ENCODE measurements at places on chromosomes 3 and 15.
A peak's percentile ranks its signal among the peaks of the same experiment; 100 is the strongest.

GRCh38 chr3:72329354-72329753 is 518.9 kb downstream of the SHQ1 start:
- no peak overlapping the region for H3K27ac ChIP-seq
- H3K4me1 ChIP-seq, result peaks cover 5% of the 10 kb centered on the region
- H3K4me3 ChIP-seq, result no peak overlapping the region
- no peaks in the 10 kb centered on the region for H3K36me3 ChIP-seq

GRCh38 chr3:167480748-167481147 is 6.9 kb upstream of the SERPINI2 start:
- H3K27ac ChIP-seq, result no peak overlapping the region
- DNase-seq, result no peak
- no peak overlapping the region for H3K4me3 ChIP-seq
- no peaks in the 10 kb centered on the region for H3K36me3 ChIP-seq

GRCh38 chr3:77618686-77619085 is 578.8 kb downstream of the ROBO2 start:
- no peak for DNase-seq
- H3K27me3 ChIP-seq, result no peaks in the 10 kb centered on the region
- peaks cover 3% of the 10 kb centered on the region for H3K36me3 ChIP-seq

GRCh38 chr15:41634072-41634626 is 26.1 kb upstream of the MGA start:
- no peaks in the 10 kb centered on the region for H3K36me3 ChIP-seq
- no peak for DNase-seq
- no peaks in the 10 kb centered on the region for H3K27me3 ChIP-seq
- H3K4me1 ChIP-seq, result peaks cover 17% of the 10 kb centered on the region

- H3K36me3 ChIP-seq, result no peaks in the 10 kb centered on the region
- no peaks in the 10 kb centered on the region for H3K27me3 ChIP-seq
- no peaks in the 10 kb centered on the region for H3K4me1 ChIP-seq
- H3K27ac ChIP-seq, result no peak overlapping the region
- no peak overlapping the region for H3K4me3 ChIP-seq
Observed at GRCh38 chr3:106839576-106840280, 537.5 kb upstream of the CCDC54 start.

DNA sequence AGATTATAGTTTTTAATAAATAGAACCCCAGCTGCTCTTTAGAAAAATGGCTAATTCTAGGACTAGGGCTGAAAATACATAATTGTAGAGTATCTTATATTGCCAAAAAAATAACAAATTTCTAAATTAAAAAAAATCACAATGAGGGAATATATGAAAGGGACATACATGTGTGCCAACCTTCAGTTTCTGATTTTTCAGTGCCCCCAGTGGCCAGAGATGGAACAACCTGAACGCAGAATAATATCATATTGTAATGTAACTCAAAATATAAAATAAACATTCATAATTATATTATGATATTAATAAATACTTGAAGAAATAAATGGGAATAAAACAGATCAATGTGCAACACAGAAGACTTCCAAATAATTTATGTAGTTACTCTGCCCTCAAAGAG is 460.5 kb downstream of the ZNF385D start:
- no peaks in the 10 kb centered on the region for H3K27me3 ChIP-seq
- no peaks in the 10 kb centered on the region for H3K4me1 ChIP-seq
- no peak overlapping the region for H3K4me3 ChIP-seq

DNA sequence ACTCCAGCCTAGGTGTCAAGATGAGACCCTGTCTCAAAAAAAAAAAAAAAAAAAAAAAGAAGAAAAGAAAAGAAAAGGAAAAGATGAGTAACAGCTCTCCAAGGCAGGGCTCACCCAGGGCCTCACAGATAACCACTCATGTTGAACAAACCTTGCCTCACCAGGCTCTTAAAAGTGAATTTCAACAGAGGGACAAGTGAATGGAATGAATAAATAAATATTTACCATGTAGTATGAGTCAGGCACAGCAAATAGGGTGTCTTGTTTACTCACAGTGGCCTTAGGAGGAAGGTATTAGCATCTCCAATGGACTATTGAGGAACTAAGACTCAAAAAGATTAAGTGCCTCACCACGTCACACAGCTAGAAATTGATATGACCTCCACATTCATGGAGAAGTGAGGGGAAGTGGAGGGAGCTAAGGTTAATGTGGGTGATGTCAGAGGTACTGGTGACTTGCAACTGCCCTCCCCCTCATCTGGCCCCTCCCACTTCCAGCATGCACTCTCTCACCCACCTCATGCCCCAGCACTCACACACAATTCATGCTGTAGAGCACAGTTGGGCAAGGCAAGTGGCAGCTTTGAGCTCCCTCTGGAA is 255.5 kb downstream of the UACA start:
- H3K27ac ChIP-seq, result no peak overlapping the region
- H3K4me1 ChIP-seq, result no peaks in the 10 kb centered on the region
- DNase-seq, result no peak

DNA sequence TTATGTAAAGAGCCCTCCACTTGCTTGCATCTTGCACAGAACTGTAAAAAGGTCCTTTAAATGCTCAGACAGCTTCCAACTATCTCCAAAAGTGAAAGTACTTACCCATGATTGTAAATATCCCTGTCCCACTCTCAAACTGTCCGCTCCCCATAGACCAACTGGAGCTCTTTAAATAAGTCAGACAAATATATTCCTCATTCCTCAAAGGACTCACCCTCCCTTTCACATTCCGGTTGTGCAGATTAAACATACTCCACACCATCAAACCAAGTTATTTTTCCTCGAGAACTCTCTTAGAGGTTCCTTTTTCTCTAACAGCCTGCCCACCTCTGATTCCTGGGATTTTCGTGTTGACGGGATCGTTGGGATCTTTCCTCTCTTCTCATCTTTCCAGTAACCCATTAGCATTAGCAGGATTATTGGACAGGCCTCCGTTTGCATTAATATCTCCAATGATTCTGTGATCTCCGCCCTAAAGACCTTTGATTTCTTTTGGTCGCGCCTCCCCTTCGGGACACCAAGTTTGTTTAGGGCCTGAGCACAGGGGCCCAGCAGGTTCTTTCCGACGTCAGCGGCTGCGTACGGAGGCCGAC is 763 bp downstream of the GOLGB1 start:
- H3K4me3 ChIP-seq, result peak overlapping the region; percentile 88
- H3K36me3 ChIP-seq, result no peaks in the 10 kb centered on the region
- peaks cover 4% of the 10 kb centered on the region for H3K4me1 ChIP-seq
- H3K27ac ChIP-seq, result peak overlapping the region; percentile 96
- no peak for DNase-seq

GRCh38 chr15:29457729-29458128 is 188.1 kb upstream of the NSMCE3 start:
- no peaks in the 10 kb centered on the region for H3K36me3 ChIP-seq
- no peak overlapping the region for H3K27ac ChIP-seq
- no peaks in the 10 kb centered on the region for H3K27me3 ChIP-seq
- no peak for DNase-seq
- no peaks in the 10 kb centered on the region for H3K4me1 ChIP-seq

DNA sequence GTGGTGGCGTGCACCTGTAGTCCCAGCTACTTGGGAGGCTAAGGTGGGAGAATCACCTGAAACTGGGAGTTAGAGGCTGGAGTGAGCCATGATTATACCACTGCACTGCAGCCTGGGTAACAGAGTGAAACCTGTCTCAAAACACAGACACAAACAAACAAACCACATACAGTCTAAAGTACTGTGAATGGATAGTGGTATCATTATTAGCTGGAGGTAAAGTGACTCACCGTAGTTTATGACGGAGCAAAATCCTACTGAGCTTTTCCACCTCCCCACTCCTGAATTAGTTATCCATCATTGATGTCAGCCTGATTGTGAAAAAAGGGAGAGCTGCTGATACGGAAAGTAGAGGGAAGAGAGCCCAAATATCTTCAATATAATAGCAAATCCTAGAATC is 3.2 kb upstream of the CNOT10 start:
- no peaks in the 10 kb centered on the region for H3K4me1 ChIP-seq
- H3K4me3 ChIP-seq, result no peak overlapping the region
- no peaks in the 10 kb centered on the region for H3K36me3 ChIP-seq
- DNase-seq, result peak; percentile 44
- H3K27ac ChIP-seq, result no peak overlapping the region

DNA sequence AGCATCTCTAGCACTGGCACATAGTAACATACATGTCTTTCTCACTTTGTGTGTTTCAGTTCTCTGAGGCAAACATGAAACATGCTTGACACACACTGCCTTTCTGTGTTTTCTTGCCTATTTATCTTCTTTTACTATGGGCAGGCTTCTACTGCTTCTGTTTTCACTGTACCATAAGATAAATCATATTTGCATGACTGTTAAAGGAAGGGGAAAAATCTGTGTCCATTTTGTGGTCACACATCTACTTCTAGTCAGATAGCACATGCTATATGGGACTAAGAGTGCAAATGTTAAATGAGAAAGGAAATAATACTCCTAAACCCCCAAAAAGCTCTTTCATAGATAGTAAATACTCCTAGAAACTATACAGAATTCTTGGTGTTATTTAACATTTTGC is 386.4 kb downstream of the ZBTB20 start:
- no peak overlapping the region for H3K4me3 ChIP-seq
- no peaks in the 10 kb centered on the region for H3K36me3 ChIP-seq
- DNase-seq, result no peak
- peaks cover 14% of the 10 kb centered on the region for H3K4me1 ChIP-seq
- H3K27me3 ChIP-seq, result no peaks in the 10 kb centered on the region

DNA sequence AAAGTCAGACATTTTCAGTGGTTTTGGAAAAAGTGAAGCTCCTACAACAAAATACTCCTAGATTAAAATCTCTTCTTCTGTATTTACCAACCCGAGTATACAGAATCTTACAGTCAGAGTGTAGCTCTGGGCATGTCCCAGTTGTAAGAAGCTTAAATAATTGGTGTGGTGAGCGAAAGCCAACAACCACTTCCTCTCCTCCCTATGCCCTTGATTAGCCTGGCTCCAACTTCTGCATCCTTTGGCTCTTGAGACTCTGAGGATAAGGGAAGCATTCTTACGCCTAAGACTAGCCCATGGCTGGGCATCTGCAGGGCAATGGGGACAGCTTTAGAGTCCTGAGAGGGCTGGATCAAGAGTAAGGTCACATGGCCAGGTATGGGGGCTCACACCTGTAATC is 25.5 kb downstream of the RFT1 start:
- H3K4me1 ChIP-seq, result no peaks in the 10 kb centered on the region
- H3K4me3 ChIP-seq, result no peak overlapping the region
- DNase-seq, result no peak
- no peak overlapping the region for H3K27ac ChIP-seq

GRCh38 chr15:25944386-25944785 is 81.3 kb upstream of the ATP10A start:
- H3K27ac ChIP-seq, result no peak overlapping the region
- H3K36me3 ChIP-seq, result no peaks in the 10 kb centered on the region
- H3K4me1 ChIP-seq, result no peaks in the 10 kb centered on the region
- no peak overlapping the region for H3K4me3 ChIP-seq
